ENCODE measurements at places on chromosomes 3 and 15.
A peak's percentile ranks its signal among the peaks of the same experiment; 100 is the strongest.

GRCh38 chr3:55868347-55868746 lies 381.2 kb upstream of the WNT5A start:
- no peak for DNase-seq

DNA sequence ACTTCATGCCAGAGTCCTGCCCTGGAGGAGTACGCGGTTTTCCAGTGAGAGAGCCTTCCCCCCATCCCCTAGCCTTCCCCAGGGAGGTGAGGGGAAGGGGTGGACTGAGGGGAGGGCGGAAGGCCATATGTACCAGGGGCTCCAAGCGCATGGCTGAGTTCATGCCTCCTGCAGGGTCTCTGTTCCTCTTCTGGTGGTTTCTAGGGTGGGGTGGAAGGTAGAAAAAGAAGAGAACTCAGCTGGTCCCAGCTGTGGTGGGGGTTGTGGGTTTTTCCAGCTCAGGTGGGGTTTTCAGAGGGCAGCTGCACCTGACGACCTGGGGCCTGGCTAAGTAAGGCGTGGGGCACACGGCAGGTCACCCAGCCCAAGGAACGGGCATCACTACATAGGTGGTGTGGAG lies 10.7 kb upstream of the IQSEC1 start:
- no peak for DNase-seq

DNA sequence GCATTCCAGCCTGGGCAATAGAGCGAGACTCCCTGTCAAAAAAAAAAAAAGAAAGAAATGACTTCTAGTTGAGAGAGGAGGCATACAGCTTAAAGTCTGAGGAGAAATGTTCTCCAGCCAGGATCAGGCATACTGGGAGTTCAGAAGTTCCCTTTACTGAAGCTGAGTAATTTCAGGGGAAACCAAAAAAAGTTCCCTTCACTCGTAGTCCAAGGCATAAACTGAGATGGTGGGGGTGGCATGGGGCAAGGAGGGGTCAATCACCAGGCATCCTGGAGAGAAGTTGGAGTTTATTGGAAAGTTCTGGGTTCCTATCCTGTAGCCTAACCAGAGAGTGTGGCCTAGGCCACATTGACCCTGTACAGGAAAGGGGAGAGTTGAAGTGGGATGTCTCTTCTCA lies 5.9 kb downstream of the GPX1 start:
- no peak for DNase-seq

- no peak for DNase-seq
Measured at GRCh38 chr15:42018306-42019224, 2.3 kb downstream of the PLA2G4E start.

DNA sequence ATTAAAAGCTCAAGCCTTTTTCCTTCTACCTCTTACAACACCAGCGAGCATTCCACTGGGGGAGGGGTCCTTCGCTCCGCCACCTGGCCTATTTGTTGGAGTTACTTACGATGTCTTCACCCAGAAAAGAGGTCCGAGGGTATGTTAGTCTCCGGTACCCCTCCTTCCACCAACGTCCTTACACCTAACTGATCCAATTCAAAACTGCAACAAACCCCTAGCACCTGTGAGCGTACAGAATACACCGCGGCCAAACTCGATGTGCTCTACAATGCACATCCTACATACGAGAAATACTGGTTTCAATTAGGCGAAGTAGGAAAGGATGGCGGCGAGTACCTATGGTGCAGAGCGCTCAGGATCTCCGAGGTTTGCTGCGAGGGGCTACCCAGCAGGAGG lies 944 bp downstream of the SLITRK3 start:
- no peak for DNase-seq

DNA sequence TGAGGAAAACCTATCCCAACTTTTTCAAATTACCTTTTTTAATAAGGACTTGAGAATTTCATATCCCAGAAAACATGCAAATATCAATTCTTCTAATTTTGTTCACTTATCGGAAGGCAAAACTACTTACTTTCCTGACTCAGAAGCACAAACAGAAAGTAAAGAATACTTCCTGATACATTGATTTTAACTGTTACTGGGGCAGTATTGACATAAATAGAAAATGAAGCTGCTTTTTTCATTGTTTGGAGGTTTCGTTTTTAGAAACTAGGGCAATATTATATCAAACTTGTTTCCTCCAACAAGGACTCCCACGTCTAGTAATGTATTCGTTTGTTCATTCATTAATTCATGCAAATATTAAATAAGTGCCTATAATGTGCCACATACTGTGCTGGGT lies 19.1 kb downstream of the PAQR9 start:
- DNase-seq: no peak

DNA sequence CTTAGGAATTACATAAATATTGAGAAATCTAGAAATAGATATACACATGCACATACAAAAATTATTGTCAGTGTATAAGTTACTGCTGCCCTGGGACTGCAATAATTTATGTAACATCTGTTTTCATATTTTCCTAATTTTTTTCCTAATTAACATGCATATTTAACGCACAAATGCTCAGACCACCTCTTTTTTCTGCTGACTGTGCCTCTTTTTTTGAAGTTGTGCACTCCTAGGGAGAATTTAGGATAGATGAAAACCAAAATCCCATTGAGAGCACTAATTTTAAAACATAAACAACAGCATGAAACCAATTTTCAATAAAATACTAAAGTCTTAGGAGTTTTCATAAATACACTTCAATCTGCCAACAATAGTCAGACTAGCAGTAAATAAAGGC lies 154.0 kb downstream of the TBC1D5 start:
- no peak for DNase-seq

DNA sequence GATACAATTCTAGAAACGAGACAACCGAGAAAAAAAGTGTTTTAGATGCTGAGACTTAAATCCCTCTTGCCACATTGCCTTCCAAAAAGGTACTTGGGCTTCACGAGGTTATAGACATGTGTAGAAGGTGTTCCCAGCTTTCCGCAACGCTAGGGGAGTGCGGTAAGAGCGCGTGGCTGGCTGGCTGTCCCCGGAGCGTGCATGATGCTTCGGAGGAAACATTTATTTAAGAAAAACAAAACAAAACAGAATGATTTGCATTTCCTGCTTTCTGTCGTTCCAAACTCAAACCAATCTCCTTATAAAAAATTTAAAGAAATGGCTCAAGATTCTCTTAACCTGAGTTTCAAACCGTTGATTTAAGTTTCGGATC lies 841 bp downstream of the SLC6A20 start:
- DNase-seq: no peak

GRCh38 chr3:29344935-29345334 lies 64.1 kb downstream of the RBMS3 start:
- DNase-seq: no peak

GRCh38 chr3:178969004-178969700 lies 102.5 kb downstream of the ZMAT3 start:
- DNase-seq: no peak

- DNase-seq: no peak
Measured at GRCh38 chr3:30642849-30643361, 36.5 kb downstream of the TGFBR2 start.

DNA sequence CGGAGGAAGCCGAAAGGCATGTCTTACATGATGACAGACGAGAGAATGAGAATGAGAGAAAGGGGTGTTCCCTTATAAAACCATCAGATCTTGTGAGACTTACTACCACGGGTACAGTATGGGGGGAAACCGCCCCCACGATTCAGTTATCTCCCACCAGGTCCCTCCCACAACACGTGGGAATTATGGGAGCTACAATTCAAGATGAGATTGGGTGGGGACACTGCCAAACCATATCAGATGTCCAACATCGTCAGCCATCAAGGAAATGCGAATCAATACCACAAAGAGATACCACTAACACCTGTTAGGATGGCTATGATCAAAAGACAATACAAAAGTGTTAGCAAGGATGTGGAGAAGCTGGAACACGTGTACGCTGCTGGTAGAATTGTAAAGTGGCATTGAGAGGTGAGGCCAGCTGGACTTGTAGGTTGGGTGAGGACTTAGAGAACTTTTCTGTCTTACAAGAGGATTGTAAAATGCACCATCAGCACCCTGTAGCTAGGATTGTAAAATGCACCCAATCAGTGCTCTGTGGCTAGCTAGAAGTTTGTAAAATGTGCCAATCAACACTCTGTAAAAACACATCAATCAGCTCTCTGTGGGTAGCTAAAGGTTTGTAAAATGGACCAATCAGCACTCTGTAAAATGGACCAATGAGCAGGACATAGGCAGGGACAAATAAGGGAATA lies 37.5 kb downstream of the VGLL4 start:
- no peak for DNase-seq

GRCh38 chr15:34841262-34841725 lies 45.9 kb upstream of the ACTC1 start:
- DNase-seq: peak; percentile 26

DNA sequence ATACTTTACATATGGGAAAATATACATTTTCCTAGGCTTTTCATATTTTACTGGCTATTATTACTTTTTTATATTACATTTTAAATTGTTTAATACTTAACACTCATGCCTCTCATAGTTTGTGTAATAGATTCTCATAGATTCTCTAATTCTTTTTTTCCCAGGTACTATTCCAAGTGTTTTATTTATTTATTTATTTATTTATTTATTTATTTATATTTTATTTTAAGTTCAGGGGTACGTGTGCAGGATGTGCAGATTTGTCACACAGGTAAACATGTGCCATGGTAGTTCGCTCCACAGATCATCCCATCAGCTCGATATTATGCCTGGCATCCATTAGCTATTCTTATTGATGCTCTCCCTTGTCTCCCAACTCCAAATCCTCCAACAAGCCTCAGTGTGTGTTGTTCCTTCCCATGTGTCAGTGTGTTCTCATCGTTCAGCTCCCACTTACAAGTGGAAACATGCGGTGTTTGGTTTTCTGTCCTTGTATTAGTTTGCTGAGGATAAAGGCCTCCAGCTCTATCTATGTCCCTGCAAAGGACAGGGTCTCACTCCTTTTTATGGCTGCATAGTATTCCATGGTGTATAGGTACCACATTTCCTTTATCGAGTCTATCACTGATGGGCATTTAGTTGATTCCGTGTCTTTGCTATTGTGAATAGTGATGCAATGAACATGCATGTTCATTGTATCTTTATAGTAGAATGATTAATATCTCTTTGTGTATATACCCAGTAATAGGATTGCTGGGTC lies 205.4 kb upstream of the P2RY1 start:
- DNase-seq: no peak

DNA sequence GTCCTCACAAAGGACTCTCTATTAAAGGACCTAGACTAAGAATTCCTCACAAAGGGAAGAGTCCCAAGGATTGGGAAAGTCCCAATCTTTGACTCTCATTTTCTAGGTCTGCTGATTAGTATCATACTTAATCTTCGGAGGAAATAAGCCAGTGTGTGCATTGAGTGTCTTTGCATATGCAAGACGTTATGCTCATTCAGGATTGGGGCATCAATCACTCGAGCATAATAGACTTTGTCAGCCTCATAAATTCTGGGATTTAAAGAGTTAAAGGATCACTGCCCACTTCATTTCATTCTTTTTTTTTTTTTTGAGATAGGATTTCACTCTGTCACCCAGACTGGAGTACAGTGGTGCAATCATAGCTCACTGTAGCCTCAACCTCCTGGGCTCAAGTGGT lies 154.3 kb downstream of the RBPMS2 start:
- no peak for DNase-seq

DNA sequence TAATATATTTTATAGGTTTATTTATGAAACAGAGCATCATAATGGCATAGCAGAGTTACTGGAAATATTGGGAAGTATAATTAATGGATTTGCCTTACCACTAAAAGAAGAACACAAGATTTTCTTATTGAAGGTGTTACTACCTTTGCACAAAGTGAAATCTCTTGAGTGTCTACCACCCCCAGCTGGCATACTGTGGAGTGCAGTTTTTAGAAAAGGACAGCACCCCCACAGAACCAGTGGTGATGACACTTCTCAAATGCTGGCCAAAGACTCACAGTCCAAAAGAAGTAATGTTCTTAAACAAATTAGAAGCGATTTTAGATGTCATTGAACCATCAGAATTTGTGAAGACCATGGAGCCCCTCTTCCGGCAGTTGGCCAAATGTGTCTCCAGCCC lies 58.1 kb downstream of the DNAH1 start:
- no peak for DNase-seq

DNA sequence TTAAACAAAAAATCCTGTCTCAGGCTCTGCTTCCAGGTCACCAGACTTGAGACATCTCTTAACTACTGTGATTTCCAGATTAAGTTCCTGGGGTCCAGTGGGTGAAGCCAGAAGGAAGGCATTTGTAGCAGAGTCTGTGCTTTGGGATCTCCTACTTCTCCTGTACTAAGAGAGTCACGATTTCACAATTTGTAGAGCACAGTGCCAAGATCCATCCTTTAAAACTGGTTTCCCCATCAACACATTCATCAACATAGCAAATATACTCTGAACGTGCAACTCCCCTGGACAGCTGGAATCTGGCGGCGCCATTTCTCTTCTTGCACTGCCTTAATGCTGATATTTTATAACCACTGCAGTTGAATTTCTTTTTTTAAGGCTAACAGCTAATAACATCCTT lies 33.2 kb downstream of the CDCP1 start:
- DNase-seq: peak; percentile 58

DNA sequence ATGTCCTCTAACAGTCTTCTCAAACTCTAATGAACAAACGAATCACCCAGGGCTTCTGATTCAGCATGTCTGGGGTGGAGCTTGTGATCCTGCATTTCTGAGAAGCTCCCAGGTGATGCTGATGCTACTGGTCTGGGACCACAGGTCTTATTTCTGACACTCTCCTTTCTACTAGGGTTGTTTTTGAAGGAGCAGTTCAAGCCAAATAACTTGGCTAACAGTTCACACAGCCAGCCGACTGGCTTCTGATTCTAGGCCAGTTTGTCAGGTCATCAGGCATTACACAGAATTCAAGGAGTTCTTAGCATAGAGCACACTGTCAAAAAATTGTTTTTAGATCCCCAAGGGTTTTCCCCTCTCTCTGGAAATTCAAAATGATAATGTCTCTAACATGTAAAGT lies 100.7 kb downstream of the TIGIT start:
- no peak for DNase-seq
